ENCODE measurements at places on chromosomes 1 and 21. TPM values are rescaled to one million over a fixed set of nuclear protein-coding genes. Genes with fewer than 3 reads are reported as not detected.

SIM2 gene
- 0.35 TPM for polyA plus RNA-seq

FAM110D gene
- polyA plus RNA-seq = 0.40 TPM

DNA sequence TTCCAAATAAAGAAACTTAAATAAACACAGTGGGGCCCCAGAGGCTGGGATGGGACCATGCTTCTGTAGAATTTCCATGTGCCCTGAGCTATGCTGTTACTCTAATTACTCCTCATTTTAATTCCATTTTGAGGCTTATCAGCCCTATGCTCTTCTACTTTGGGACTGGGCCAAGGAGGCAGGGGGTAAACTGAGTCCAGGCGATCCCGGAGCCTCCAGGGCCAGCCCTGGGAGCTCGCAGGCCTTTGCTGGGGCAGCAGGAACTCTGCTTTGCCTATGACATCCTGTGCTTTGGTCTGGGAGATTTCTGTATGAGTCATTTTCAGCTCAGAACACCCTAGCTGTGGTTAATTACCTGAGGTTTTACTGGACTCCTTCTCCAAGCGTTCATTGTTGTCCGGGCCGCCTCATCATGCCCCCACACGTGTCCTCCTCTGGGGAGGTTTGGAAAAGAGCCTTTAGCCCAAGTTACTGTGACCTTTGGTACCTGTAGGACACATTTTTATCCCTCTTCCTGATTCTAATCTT is 95.7 kb downstream of the RHOU start:
- H3K4me1 ChIP-seq = peaks cover 40% of the 10 kb centered on the region
- no peak overlapping the region for H3K4me3 ChIP-seq
- no peaks in the 10 kb centered on the region for H3K36me3 ChIP-seq
- H3K27ac ChIP-seq = peak overlapping the region; percentile 82
- peak; percentile 69 for DNase-seq

CGN gene
- 54.5 TPM for polyA plus RNA-seq

ATP1A4 gene
- 0.45 TPM for polyA plus RNA-seq

DNA sequence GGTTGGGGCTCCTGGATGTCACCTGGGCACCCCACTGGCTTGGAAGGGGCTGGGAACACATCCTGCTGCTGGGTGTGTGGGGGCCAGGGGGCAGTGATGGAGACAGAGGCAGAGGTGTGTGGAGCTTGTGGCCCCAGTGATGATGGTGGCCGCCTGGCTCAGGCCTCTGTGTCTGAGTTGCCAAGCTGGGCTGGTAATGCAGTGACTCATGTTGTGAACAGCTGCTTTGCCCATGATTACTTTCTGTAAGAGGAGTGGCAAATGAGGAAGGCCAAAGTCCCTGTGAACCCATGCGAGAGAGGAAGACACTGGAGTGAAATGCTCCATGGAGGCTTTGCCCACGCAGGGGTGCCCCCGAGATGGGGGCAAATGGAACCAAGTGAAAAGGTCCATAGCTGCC is 86.8 kb downstream of the KCNJ6 start:
- peak; percentile 58 for DNase-seq
- H3K27me3 ChIP-seq = peaks cover 2% of the 10 kb centered on the region
- H3K27ac ChIP-seq = peak overlapping the region; percentile 88
- no peak overlapping the region for H3K4me3 ChIP-seq
- H3K4me1 ChIP-seq = peaks cover 9% of the 10 kb centered on the region

DNA sequence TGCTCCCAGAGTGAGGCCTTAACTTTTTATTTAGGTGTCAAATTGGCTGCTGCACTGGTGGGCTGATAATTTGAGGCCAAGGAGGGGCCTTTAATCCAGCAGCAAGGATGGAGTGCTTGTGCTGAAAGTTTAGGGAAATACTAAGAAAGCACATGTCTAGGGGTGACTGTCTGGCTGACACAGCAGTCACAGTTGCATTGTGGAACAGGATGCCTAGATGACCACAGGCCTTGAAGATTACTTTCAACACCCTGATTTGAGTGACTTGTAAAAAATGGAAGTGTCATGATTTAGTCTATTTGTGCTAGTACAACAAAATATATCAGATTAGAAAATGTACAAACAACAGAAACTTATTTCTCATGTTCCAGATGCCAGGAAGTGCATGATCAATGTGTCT is 57.7 kb downstream of the ZNF697 start:
- no peaks in the 10 kb centered on the region for H3K36me3 ChIP-seq
- H3K4me1 ChIP-seq = peaks cover 7% of the 10 kb centered on the region
- no peaks in the 10 kb centered on the region for H3K27me3 ChIP-seq
- no peak overlapping the region for H3K4me3 ChIP-seq
- H3K27ac ChIP-seq = peak overlapping the region; percentile 37

DNA sequence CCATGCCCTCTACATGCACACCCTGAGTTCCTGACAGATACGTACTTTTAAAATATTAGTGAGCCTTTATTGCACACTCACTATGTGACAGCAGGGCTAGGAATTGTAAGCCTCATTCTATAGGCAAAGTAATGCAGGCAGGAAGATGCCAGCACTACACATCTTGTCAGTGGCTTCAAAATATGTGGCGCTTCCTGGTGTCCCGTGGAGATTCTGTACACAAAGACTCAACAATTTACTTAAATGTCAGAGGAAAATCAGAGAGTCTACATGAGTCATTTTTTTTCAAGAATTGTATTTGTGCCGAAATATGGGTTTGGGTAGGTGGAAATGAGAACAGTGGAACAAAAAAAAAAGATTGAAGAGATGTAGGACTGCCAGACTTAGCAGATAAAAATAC is 27.6 kb downstream of the RNASEL start:
- H3K36me3 ChIP-seq = no peaks in the 10 kb centered on the region
- H3K27ac ChIP-seq = no peak overlapping the region
- H3K4me1 ChIP-seq = no peaks in the 10 kb centered on the region
- no peak overlapping the region for H3K4me3 ChIP-seq

DNA sequence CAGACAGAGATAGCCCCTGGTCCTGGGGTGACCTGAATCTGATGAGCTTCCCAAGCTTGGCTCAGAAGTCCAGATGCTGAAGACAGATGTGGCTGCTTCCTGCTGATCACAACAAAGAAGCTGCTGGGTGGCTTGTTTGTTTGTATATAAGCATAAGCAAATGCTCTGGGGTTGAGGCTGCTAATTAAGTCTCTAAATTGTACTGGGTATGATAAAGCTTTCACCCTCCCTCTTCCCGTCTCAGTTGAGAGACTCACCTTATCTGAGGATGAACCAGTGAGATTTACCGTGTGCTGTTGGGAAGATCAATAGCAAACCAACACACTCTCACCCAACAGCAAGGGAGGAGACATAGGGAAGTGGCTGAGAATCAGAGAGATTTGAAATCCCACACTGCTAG is 42.0 kb downstream of the DAB1 start:
- no peaks in the 10 kb centered on the region for H3K36me3 ChIP-seq
- no peak for DNase-seq
- peaks cover 11% of the 10 kb centered on the region for H3K4me1 ChIP-seq
- no peak overlapping the region for H3K27ac ChIP-seq

ANKRD35 gene
- 2.2 TPM for polyA plus RNA-seq

- no peak for DNase-seq
- no peaks in the 10 kb centered on the region for H3K27me3 ChIP-seq
- no peaks in the 10 kb centered on the region for H3K36me3 ChIP-seq
- H3K4me1 ChIP-seq = peaks cover 27% of the 10 kb centered on the region
- no peak overlapping the region for H3K4me3 ChIP-seq
Observed at GRCh38 chr1:198168227-198168626, 11.4 kb downstream of the NEK7 start.

GSTM1 gene
- 44.3 TPM for polyA plus RNA-seq

DNA sequence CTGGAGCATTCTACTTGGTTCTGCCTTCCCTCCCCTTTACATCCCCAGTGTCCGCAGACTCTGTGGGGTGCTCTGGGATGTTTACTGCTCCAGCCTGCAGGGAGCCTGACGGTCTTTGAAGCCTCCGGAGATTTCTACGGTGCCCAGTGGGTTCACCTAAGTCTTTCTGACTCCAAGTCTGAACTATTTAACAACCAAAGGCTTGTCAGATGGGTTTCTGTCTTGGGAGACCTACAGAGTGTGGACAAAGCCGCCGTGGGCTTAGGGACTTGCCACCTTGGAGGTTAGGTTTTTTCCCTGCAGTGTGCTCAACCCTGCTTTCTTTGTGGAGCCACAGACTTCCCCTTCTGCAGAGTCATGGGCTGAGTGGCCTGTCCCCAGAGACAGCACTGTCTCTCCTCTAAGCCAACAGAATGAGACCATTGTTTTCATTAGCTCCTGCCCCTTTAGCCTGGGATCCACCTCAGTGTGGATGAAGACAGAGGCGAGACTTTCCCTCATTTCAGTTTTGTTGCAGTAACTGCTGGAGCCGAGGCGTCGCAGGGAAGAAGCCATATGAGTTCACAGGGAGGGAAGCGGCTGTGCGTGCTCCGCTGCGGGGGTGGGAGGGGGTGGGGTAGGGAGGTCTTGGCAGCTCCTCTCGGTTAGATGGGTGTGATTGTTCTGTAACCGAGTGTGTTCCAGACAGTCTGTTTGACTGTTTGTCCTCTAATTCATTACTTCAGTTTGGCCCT is 120.7 kb downstream of the CNIH3 start:
- H3K27ac ChIP-seq = no peak overlapping the region
- H3K4me3 ChIP-seq = no peak overlapping the region

DNA sequence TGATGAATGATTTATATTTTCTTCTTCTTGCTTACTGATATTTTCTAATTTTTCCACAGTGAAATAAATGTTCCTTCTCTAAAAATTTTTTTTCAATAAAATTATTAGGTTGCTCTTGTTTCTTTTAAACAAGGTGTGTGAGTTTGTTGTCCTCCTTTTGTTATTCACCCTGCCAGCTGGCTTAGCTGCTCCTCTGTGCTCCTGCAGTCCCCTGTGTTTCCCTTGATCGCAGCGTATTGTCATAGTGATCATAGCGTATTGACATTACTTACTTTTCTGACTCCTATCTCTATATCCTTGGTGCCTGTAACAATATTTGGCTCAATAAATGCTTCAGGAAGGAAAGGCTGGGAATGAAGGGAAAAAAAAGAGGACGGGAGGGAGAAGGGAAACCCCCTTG is 24.9 kb upstream of the PODN start:
- H3K4me1 ChIP-seq = no peaks in the 10 kb centered on the region
- no peak overlapping the region for H3K4me3 ChIP-seq
- H3K27ac ChIP-seq = no peak overlapping the region
- DNase-seq = no peak
- no peaks in the 10 kb centered on the region for H3K27me3 ChIP-seq

GNPAT gene
- 38.2 TPM for polyA plus RNA-seq

CHI3L1 gene
- polyA plus RNA-seq = 25.3 TPM

DNA sequence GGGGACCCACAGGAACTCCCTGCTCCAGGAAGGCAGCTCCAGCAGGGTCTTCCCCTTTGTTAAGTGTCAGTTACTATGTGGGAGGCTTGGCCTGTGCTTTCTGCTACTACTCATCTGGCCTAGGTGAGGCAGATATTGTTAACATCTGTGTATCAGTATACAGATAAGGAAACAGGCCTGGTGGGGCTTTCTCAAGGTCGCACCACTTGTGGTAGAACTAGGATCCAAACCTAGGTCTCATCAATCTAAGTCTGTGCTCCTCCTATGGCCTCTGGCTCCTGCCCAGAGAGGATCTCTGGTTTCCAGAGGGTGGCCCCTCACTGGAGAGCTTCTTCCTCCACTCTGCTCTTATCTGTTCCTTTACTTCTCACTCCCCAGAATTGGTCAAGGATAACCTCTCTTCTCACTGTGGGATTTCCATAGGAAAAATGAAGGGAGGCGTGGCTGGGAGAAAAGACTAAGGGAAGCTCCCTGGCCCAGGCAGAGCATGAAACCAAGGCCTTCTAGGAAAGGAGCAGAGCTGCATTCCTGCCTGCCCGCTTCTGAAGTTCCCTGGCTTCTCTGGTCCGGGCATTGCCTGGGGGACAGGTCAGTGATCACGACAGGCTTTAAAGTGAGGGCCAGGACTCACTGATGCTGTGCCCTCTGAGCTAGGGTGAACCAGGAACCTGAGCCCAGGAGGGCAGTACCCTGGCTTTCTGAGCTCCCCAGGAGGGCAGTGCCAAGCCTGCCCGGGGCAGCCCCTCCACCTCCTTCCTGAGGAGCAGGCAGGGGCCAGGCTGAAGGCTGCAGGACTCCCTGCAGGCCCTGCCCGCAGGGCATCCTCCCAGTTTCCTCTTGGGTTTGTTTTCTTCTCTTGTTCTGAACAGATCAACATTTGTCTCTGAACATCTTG is 5.8 kb downstream of the KCNC4 start:
- H3K36me3 ChIP-seq = no peaks in the 10 kb centered on the region
- DNase-seq = no peak
- no peak overlapping the region for H3K27ac ChIP-seq
- no peak overlapping the region for H3K4me3 ChIP-seq
- H3K4me1 ChIP-seq = peaks cover 13% of the 10 kb centered on the region

DNA sequence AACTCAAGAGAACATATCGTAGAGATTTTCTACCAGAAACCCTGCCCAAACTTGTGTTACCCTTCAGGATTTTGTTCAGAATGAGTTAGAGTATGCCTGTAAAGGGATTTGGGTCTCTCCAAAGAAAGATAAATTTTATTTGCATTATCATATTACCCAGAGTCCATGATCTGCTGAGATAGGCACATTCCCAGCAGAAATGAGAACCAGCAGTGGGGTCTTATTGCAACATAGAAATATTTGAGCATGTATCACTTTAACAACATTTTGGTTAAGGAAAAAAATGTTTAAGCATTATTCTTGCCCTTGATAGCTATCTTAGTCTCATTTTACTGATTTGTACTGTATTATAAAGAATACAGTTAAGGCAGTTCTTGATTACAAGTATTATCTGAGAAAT is 10.6 kb downstream of the VCAM1 start:
- H3K4me1 ChIP-seq = peaks cover 11% of the 10 kb centered on the region
- H3K27ac ChIP-seq = no peak overlapping the region
- no peaks in the 10 kb centered on the region for H3K36me3 ChIP-seq
- no peak for DNase-seq
- no peaks in the 10 kb centered on the region for H3K27me3 ChIP-seq

DNA sequence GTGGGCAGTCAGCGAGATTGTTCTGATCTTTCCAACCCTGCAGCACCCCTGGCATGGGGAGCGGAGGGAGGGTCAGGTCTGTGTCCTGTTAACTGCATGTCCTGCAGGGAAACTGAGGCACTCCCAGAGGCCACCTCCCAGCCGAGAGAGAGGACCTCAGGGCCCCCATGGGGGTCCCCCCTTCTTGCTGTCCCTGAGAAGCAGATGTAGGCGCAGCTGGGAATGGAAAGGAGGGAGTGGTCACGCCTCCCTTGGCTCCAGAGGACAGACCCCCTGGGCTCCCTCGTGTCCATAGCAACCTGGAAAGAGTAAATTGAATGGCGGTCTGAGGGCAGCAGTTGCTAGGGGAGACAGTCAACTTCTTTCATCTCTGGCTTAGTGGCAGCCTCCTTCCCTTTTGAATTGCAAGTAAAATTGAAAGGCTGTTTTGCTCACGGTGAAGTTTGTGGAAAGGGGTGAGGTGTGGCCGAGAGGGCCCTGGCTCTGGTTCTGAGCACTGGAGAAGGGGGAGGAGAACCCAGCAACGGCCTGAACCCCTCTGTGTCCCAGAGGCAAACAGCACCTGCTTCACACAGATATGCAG is 4.9 kb downstream of the CROCC start:
- no peaks in the 10 kb centered on the region for H3K36me3 ChIP-seq
- H3K4me1 ChIP-seq = peaks cover 4% of the 10 kb centered on the region
- DNase-seq = peak; percentile 26
- H3K27me3 ChIP-seq = no peaks in the 10 kb centered on the region
- no peak overlapping the region for H3K4me3 ChIP-seq

Data from hepatocyte (in vitro differentiated cells).